Stimulated activated CD8-positive, alpha-beta memory T cell treated with anti-CD3 and anti-CD28 coated beads, Interleukin-7, amount 100 ng/mL, for 1 hour (primary cell): ENCODE measurements at places on chromosomes 3 and 15.

DNA sequence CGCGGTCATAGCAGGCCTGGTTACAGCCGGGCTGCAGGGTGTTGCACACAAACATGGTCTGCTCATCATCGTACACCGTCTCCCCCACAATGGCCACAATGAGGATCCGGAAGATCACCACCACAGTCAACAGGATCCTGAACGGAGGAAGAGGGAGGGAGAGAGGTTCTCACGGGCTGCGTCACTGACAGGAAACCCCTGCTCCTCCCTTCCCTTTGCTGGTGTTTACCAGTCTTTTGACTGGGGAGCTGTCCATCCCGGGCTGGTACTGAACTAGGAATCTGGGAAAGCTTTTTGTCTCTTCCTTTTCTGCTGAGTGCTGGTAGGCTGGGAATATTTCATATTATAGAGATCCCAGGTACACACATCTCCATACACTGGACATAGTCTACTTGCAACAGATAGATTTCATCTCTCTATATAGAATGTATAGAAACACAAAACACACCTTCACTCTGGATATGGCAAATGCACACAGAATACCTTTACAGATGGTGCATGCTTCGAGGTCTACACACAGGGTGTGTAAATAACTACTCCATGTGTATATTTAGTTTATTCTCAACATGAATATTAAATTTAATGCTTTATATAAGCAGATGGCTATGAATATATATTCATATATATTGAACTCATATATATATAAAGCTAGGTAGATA lies 1.4 kb downstream of the GJD2 start:
- no peak for DNase-seq

DNA sequence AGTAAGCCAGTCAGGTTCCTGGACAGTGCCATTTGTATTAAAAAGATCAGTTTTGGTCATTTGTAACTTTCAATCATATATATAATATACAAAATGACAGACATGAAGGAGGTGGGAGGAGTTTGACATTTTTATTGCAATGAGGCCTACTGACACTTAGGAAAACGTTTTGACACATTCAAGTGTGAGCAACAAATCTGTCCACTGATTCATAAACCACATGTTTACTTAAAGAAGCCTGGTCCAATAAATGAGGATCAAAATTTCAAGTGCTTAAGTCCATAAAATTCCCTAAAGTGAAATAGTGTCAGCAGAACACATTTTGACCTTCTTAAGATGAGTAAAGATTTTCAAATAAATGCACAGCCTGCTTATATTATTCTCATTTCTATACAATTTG lies 137.3 kb downstream of the MECOM start:
- no peak for DNase-seq

GRCh38 chr3:168124291-168124690 lies 28.6 kb upstream of the GOLIM4 start:
- DNase-seq = no peak

- DNase-seq = no peak
Measured at GRCh38 chr3:135141160-135141559, 346.1 kb downstream of the EPHB1 start.

- DNase-seq = no peak
Measured at GRCh38 chr15:49315391-49315823, 107.6 kb upstream of the FGF7 start.

DNA sequence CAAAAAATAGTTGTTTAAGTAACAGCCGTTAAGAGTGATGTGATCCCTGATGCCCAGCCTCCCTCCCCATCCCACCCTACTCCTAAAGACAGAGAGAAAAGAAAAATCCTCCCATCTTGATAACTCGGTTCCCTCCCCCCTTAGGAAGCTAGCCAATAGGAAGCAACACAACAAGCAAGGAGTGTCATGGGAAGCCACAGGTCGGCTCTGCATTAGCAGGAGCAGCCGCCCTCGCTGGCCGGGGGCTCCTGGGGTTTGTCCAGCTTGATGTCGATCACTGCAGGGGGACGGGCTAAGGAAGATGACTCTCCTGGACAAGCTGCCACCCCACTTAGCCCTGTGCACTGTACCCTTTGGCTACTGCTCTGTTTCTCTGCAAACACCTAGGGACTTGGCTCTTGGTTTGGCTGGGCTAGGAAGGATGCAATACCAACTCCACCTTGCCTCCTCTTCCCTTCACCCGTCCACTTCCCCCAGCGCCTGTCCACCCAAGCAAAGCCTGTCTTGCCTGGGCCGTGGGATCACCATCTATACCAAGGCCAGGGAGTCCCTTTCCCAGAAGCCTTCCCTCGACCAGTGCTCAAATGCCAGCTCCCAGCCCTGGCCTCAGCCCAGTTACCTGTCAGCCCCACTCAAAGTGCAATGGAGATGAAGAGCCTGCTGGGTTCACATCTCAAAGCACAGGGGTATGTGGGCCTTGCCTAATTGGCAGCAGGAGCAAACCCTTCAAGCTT lies 23.1 kb downstream of the SRPRB start:
- no peak for DNase-seq

- DNase-seq = no peak
Measured at GRCh38 chr3:178512647-178513046, 23.6 kb upstream of the KCNMB2 start.

DNA sequence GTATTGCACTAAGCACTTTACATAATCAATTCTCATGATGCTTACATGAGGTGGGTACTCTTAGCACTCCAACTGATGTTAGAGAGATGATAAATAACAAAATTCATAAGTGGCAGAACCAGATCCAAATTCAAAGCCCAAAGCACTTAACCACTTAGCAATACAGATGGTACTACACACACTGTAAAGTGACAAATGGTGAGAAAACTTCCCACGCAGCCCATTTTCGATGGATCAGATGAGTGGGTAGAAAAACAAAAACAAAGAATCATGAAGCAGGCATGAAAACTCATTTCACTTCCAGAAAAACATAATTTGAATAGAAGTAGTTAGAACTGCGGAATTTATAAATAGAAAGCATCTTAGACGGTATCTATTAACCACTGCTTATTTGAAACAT lies 66.2 kb downstream of the FRMD4B start:
- no peak for DNase-seq

GRCh38 chr3:32791833-32792232 lies 26.0 kb upstream of the TRIM71 start:
- no peak for DNase-seq

DNA sequence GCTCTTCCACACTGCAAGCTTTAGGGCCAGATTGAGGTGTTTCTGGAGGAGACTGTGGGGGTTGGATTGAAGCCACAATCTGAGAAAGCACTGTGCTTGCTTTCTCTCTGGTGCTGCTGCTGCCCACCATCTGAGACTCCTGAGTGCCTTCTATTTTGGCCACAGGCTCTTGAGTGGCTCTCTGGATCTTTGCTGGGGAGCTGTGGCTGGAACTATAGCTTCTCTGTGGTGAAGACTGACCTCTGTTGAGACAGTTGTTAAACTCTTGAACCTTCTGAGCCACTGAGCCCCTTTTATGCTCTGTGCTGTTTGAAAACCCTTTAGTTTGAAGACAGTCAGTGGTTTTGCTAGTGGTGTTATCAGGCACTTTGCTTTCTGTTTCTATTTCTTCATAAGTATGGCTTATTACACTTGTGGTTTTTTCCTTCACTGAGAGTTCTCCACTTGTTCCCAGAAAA lies 108.7 kb upstream of the TSPAN3 start:
- DNase-seq = no peak

GRCh38 chr3:184688251-184688881 lies 23.5 kb downstream of the MAGEF1 start:
- DNase-seq = no peak

DNA sequence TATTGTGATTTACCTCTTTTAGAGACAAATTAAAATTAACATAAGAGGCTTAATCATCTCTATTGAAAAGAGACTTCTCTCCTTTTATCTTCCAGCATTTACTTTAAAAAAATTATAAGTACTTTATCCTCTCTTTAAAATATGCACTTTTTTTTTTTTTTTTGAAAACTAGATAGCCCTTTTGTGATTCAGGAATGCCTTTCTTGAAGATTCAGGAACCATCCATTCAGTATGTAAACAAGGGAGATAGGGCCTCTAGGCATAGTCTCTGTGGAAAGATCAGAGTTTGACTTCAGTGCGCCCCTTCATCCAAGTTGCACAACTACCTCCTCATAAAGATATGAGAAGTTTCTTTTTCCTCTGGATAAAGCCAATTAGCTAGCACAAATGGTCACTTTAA lies 1163.7 kb downstream of the SI start:
- DNase-seq = no peak

GRCh38 chr3:122247087-122247824 lies 63.8 kb downstream of the CASR start:
- DNase-seq = no peak

GRCh38 chr3:119700269-119700919 lies 2.4 kb upstream of the CFAP91 start:
- no peak for DNase-seq

DNA sequence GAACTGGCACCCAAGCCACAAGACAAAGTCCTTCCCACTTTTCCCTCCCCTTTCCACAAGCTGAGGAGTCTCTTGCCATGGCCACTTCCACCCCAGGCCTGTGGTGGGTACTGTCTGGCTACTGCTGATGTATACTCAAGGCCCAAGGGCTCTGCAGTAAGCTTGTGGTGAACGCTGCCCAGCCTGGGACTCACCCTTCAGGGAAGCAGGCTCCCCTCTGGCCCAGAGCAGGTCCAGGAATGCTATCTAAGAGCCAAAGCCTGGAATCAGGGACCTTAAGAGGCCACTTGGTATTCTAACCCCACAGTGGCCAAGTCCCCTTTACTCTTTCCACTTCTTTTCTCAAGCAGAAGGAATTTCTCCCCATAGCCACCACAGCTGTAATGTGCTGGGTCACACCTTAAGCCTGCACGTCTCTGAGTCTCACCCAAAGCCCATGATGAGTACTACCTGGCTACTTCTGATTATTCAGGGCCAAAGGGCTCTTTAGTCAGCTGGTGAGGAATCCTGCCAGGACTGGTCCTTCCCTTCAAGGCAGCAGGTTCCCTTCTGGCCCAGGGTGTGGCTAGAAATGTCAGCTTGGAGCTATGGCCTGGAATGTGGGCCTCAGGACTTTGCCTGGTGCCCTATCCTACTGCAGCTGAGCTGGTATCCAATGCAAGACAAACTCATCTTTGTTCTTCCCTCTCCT lies 4.0 kb downstream of the PATL2 start:
- DNase-seq = no peak

- no peak for DNase-seq
Measured at GRCh38 chr3:16568532-16568931, 36.7 kb downstream of the DAZL start.

GRCh38 chr15:58551084-58551763 lies 119.4 kb downstream of the LIPC start:
- DNase-seq = no peak

- DNase-seq = no peak
Measured at GRCh38 chr3:167839460-167840134, 104.1 kb downstream of the SERPINI1 start.

DNA sequence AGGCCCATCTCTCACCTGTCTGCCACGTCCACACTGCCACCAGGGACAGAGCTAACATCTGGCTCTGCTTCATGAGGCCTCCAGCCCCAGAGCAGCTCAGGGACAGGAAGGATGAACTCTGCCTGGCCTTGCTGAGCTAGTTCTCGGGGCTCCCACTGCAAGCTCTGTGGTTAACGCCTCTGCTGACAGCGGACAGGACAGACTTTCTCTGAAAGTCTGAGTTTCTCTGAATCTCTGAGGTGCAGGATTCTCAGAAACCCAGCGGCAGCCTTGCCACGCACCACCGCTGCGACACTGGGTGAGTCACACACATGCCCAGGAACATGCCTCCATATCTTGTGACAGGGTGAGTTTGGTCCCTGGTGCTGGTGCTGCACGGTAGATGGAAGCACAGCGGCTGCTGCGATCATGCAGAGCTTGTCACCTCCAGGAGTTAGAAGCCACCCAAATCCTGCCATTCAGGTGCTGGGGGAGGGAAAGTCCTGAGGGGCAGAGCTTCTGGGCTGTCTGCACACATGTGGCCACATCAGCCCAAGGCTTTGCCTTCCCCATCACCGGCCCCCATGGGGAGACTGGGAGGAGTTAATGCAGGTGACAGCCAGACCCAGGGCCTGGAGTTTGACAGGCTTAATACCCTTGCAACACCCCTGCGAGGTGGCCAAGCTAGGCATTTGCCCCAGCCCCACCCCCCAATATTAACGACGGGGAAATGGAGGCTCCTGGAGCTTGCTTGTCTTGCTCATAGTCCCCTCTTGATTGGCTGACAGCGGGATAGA lies 267.0 kb downstream of the PLCL2 start:
- DNase-seq = peak; percentile 72

DNA sequence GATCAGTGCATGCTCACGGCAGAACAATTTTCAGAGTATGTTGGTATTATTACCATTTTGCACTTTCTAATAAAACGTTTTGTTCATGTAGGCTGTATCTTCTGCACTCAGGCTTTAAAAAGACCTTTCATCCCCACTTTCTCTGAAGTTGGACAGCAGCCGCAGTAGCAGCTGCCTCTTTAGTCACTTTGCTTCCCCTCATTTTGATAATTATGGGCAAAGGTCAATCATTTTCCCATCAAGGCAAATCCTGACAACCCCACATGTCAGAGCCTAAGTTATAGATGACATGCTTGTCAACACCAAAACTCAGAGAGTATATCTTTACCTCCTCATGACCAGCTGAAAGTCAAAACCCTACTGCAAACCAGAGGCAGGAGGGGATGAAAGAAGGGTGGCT lies 99.7 kb downstream of the ROBO2 start:
- no peak for DNase-seq

DNA sequence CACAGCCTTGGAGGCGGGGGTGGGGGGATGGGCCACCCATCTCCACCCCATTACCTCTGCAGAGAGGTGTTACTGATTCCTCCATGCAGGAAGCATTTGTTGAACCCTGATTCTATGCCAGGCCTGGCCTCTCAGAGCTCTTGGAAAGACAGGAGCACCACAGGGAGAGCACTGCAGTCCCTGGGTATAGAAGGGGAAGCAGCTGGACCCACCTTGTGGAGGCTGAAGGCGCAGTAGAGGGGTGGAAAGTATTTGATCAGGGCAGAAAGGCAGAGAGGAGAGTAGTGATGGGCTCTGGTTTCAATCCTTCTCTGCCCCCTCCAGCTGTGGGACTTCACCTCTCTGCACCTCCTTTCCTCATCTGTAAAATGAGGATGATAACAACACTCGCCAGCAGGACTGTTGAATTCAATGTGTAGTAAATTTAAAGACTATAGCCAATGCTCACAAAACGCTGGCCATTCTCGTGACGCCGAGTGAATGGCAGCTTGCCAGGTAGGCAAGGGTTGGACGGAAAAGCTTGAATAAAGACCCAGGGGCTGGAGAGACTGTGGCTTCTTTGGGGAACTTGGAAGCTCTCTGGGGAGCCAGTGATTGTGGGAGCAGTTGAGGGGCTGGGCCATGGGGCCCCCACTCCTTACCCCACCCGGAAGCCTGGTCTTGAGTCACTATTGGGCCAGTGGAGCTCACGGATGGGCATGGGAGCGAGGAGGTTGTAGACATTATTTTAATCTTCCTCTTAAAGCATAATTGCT lies 8.0 kb upstream of the CCDC33 start:
- DNase-seq = no peak

- DNase-seq = no peak
Measured at GRCh38 chr15:76105391-76105790, 45.6 kb downstream of the TMEM266 start.

- no peak for DNase-seq
Measured at GRCh38 chr15:25587616-25588340, 149.0 kb upstream of the UBE3A start.

- no peak for DNase-seq
Measured at GRCh38 chr3:149947231-149947630, 23.5 kb downstream of the PFN2 start.
